ENCODE measurements at places on chromosomes 1 and 21.

- no peak for DNase-seq
Measured at GRCh38 chr1:207935166-207935583, 24.2 kb upstream of the CD34 start.

DNA sequence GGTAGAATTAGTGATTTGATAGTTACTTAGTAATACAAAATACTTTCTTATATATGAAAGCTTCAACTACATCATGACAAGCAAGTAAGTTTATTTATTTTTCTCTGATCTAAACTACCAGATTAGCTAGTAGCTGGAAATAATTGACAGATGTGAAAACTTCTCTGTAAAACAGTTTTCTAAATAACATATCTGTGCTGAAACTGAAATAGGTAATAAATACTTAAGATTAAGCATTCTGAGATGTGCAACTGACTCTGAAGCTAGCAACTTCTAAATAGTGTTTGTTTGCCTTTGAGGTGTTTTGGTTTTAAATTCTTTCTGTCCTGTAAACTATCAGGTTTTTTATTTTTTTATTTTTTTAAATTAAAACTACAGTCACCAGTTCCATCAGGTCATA, 18.5 kb upstream of the LHX8 start:
- DNase-seq = no peak

- DNase-seq = no peak
Measured at GRCh38 chr1:163202833-163203451, at the start of gene RGS5. RGS5 (minus strand) TSS chr1:163202916; CDS start chr1:163202835, 81 bp downstream.

- no peak for DNase-seq
Measured at GRCh38 chr1:168218658-168219057, 7.1 kb upstream of the SFT2D2 start.

DNA sequence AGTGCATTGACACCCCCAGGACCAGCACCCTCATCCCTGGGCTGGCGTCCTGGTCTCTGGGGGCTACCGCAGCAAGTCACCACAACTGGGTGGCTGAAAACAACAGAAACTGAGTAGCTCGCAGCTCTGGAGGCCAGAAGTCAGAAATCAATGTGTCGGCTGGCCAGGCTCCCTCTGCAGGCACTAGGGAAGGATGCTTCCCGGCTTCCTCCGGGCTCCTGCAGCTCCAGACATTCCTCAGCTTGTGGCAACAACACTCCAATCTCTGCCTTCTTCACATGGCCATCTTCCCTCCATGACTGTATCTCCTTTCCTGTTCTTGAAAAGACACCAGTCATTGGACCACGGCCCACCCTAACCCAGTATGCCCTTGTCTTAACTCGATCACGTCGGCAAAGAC, 224.2 kb downstream of the NPHP4 start:
- no peak for DNase-seq
